ENCODE measurements at places on chromosomes 13 and 19.

GRCh38 chr19:46014534-46014933 lies 8.3 kb downstream of the PGLYRP1 start:
- DNase-seq, result no peak

DNA sequence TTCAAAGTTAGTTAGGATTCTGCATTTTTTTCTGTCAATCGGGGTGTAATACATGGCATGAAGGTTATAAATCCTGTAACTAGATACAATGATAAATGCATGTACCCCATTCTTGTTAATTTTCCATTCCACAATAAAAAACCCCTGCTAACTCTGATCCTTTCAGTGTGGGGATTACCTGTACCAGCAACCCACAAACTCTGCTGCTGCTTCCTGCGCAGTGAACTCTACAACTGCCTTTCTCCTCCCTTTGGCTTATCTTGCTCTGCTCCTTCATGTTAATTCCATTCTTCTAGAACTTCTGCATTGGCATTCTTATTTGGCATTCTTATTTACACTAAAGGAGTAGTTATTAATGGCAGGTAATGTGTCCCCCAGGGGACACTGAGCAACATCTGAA lies 273.1 kb downstream of the KLF12 start:
- no peak for DNase-seq

DNA sequence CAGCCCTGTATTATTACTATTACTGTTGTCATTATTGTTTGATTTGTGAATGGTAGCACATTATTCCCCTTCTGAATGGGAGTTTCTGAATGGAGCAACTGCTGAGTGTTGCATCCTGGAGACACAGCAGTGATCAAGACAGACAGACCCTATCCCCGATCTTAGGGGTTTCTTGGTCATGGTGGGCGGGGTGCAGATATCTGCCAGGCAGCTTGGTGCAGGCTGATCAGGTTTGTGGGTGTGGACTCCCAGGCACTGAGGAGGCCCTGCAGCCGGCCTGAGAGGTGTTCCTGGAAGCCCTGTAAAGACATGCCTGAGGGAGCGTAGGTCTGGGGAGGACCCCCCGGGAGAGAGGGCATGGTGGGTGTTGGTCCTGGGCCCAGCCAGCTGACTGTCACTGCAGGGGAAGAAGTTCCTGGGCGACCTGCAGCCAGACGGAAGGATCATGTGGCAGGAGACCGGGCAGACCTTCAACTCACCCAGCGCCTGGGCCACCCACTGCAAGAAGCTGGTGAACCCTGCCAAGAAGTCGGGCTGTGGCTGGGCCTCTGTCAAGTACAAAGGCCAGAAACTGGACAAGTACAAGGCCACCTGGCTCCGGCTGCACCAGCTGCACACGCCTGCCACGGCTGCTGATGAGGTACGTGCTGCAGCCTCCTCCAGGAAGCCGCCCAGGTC lies 2.1 kb downstream of the MPND start:
- no peak for DNase-seq

- no peak for DNase-seq
These were observed 1.2 kb downstream of the NUDT15 start for GRCh38 chr13:48038761-48039160.

GRCh38 chr19:49110567-49110966 lies 3.6 kb upstream of the LIN7B start:
- no peak for DNase-seq

DNA sequence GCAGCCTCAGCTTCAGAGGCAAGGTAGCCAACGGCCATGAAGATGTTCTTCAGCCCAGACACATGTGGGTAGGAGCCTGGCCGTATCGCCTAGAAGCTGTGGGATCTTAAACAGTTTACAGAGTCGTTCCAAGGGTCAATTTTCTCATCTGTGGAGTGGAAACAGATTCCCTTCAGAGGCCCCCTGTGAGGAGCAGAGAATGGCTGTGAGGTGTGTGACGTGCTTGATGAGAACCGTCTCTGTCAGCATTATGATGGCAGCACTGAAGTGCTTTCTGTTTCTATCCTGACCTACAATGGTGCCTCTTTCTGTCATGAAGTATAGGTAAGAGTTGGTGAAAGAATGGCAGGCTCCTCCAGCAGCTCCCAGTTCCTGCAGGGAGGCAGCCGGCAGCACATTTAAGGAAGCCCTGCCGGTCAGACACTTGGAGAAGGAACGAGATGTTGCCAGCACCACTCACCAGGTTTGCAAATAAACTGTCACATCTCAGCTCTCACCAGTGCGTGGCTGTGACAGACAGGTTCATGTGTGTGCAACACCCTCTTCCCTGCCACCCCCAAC lies 277.3 kb downstream of the FOXO1 start:
- DNase-seq, result no peak

GRCh38 chr13:91539286-91540157 lies 141.1 kb downstream of the GPC5 start:
- DNase-seq, result no peak

Data from glomerular endothelial cell (primary cell).